ENCODE measurements at places on chromosomes 1 and 21. TPM values are rescaled to one million over a fixed set of nuclear protein-coding genes. Genes with fewer than 3 reads are reported as not detected.

DNA sequence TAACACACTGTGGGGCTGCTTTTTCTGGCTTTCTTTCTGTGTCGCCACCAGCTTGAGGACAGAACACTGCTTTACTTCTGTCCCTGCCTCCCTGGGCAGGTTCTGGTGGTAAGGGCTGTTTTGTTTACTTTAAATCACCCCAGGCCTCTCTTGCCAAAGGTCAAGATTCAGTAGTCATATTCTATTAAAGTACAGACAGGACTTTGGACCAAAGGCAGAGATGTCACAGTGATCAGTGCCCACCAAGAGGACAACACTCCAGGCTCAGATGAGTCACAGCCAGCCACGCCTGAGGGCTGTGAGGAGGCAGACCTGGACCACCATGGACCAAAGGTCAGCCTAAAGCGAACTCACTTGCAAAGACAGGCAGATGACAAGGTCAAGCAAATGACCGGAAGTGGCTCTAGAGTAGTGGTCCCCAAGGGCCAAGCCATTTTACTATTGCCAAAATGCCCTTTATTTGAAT is 200.0 kb downstream of the RHOU start:
- DNase-seq: no peak

DNA sequence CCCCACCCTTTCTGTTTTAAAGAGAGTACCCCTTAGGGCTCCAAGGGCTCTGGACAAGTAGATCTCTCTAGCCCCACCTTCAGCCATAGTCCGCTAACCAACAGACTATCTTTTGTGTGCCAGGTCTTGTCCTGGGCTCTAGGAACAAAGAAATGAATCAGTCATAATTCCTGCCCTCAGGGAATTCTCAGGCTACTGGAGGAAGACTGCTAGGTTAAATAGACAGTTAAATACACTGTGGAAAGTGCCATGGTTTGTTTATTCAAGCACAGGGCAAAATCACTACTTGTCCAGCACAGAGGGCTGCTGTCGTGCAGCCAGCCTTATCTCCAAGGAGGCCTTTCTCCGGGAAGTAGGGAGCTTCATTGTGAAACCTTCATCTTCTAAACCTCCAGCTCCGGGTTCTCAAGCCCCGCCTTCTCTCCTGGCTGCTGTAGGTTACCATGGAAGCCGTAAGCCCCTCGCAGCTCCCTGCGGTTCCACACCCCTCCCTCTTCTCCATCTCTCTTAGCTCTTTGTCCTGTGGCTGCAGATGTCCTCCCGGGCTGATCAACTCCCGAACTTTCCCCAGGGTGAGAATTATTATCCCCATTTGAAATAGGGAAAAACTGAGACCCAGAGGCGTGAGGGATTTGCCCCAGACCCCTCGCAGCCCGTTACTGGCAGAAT is 29.8 kb downstream of the SHISAL2A start:
- DNase-seq: peak; percentile 94

GRCh38 chr1:31295874-31296485 is 608 bp downstream of the SNRNP40 start:
- DNase-seq: no peak

DNA sequence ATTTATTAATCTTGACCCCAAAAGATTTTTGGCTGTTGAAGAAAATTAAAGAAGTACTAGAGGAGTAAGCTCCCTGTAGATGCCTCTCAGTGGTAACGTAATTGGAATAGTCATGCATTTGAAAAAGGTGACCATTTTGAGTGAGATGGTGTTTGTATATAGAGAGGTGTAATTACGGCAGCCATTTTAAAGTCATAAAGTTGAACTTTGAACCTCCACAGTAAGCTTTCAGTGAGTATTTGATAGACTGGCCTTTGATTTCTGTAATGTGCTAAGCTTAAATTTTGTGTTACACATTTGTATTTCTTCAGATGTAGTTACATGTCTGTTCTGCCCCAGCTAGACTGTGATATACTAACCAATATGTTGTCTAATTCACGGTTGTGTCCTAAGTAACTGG is 21.5 kb upstream of the TMCO2 start:
- no peak for DNase-seq

DNA sequence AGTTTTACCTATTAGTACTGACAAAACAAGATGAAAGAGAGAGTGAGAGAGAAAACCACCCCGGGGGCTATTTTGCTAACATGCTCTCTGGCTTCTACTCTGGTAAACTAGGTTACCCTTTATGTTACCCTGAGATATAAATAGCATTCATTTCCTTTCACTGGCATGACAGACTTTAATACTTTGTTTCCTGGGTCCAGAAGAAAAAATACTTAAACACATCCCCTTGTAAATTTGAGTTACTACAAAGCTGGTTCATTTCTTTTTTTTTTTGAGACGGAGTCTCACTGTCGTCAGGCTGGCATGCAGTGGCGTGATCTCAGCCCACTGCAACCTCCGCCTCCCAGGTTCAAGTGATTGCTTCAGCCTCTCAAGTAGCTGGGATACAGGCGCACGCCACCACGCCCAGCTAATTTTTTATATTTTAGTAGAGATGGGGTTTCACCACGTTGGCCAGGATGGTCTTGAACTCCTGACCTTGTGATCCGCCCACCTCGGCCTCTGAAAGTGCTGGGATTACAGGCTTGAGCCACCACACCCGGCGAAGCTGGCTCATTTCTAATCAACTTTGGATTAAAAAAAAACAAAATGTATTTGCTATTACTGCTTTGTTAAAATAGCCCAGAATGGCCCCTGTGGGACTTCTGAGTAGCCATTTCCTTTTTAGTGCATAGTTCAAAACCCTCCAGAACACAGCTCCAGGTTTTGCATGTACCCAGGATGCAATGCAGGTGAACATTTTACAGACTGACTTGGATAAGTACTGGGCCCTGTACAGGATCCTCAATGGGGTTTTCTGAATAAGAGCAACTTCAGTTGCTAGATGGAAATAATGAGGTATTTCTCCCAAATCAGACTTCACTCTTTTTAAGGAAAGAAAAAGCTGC is 20.6 kb downstream of the INPP5B start:
- no peak for DNase-seq

DNA sequence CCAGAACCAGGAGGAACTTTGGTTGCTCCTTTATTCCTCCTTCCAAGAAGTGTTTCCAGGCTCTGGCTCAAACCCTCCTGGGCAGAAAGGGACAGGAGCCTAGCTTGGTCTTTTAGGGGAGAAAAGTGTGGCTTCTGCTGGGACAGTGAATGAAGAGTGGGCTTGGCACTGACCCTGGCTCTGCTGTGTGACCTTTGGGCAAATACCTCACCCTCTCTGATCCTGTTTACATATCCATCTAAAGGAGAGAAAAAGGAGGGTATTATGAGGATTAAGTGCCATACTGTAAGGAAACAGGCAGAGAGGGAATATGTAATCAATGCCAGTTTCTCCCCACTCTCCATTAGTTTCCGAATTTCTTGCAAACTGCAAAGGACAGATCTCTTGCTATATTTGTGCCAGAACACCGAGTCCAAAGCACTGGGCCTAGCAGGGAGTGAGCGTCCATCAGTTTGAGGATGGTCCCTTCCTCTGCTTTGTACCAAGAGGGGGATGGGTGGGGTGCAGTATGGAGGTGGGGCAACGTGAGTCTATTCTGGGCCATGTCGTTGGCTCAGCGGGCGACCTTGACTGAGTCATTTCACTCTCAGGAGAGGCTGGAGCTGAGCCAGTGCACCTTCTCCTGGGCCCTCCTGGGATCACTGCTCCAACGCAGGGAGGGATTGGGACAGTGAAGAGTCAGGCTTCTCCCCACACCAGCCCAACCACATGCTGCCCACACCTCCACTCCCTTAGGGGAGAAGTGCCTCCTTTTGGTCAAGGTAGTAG is 38.4 kb downstream of the IGSF21 start:
- DNase-seq: no peak

- no peak for DNase-seq
These were observed 236.6 kb downstream of the HHAT start for GRCh38 chr1:210565306-210565705.

- no peak for DNase-seq
These were observed 994.6 kb upstream of the PRMT6 start for GRCh38 chr1:106061586-106062495.

- DNase-seq: no peak
These were observed 74.5 kb downstream of the NID1 start for GRCh38 chr1:235990330-235990795.

DNA sequence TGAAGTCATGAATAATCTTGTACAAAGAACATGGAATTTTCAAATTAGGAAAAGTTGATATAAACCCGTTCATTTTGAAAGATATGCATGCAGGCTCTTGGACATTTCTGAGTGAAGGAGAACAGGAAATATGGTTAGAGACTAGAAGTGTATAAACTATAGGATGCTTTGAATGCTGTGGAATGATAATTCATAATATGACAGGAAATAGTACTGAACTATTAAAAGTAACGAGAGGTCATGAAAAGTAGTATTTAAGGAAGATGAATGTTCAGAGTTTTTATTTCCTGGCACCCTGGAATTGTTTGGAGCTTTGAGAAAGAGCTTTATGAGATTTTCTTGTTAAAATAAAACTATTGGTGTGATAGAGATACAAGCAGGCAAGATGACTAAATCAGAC is 18.7 kb upstream of the CRB1 start:
- DNase-seq: no peak

Gene GJA9
- not detected for total RNA-seq

Gene SPRR2D
- not detected for total RNA-seq

Gene USH2A
- total RNA-seq: 0.04 TPM

Gene KCNJ15
- 0.06 TPM for total RNA-seq

Gene IL20
- total RNA-seq: not detected

Gene LIN28A
- not detected for total RNA-seq

Gene PCP4
- not detected for total RNA-seq

Gene FAM229A
- total RNA-seq: 0.12 TPM

Gene NOTCH2
- 58.7 TPM for total RNA-seq

Gene RHBDL2
- total RNA-seq: not detected

Gene LEPR
- 1.9 TPM for total RNA-seq

Gene CELA2A
- not detected for total RNA-seq
